ENCODE measurements at places on chromosomes 7 and 10. TPM values are rescaled to one million over a fixed set of nuclear protein-coding genes. Genes with fewer than 3 reads are reported as not detected.
A peak's percentile ranks its signal among the peaks of the same experiment; 100 is the strongest.

The SEPHS1 gene
- 15.1 TPM for polyA plus RNA-seq

The CTTNBP2 gene
- polyA plus RNA-seq: not detected

The FLNC gene
- polyA plus RNA-seq: not detected

The C7orf57 gene
- not detected for polyA plus RNA-seq

The EN2 gene
- polyA plus RNA-seq: not detected

The NPC1L1 gene
- not detected for polyA plus RNA-seq

DNA sequence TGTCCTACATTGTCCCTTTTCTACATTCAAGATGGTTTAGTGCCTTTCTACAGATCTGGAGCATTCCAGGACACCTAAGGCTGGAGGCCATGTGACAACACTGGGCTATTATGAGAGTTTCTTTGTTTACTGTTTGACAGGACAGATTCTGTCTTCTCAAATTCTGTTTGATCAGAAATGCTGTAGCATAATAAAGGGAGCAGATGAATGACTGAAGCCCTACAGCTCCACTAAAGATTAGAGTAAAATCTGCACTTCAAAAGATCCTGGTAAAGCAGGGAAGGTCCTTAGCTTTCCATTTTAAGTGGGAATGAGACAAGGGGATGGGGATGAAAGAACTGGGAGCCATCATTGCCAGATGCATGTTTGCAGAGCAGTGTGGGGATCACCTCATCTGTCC is 38.4 kb downstream of the TMEM229A start:
- no peak for DNase-seq

GRCh38 chr7:158309868-158310763 is 277.5 kb downstream of the PTPRN2 start:
- no peak for DNase-seq

DNA sequence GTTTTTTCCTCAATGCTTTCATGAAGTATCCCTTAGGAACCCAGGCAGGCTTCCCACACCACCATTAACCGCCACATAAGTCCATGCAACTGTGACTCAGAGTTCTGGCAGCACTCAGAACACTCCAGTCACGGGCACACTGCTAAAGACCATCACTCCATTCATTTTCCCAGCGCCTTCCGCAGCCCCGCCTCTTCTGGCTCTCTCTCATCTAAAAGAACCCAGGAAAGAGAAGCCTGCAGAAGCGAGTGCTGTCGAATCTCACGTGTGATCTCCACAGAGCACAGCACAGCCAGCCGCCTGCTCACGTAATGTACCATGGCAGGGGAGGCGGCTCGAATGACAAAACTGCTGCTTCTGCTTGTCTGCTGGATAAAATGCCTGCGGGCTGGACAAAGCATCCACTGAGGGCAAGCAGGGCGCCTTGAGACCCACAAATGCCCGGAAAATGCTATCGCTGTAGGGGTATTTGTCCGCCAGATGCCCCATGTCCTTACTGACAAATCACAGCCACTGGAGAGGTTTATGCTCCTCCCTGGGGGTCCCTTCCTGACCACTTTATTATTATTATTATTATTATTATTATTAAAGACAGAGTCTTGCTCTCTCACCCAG is 1.8 kb downstream of the PSMG3 start:
- no peak for DNase-seq

- DNase-seq: no peak
Observed at GRCh38 chr10:46218921-46219320, 67.9 kb upstream of the ANTXRL start.

- peak; percentile 71 for DNase-seq
Observed at GRCh38 chr7:99120501-99120900, 23.4 kb downstream of the SMURF1 start.

DNA sequence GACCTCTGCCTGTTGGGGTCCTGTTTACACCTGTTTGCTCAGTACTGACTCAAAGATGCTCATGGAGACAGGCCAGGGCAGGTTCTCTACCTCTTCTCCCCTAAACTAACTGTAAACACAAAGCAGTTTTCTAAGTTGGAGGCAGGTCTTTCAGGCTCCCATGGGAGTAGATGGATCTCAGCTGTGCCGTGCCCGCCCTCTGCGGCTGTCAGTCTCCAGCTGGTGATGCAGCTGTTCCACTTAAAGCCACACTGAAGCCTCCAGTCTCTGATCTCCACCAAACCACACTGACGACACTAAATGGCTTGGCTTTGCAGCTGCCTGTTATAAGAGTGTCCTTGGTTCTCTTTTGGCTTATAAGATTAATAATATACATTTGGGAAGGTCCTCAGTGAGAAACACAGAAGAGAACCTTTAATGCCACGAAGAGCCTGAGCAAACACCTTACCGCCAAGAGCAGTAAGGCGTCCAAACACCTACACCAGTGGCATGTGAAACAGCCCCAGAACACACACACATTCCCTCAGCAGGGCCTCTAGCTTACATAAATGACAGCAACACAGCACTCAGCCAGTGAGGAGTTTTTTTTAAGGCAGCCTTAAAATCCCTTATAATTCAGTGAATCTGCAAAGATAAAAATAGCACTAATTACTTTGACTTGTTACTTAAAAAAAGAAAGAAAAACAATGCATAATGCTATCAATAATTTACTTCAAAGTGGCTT is 60.4 kb upstream of the KCNIP2 start:
- DNase-seq: no peak

- peak; percentile 52 for DNase-seq
Observed at GRCh38 chr7:140314573-140315480, 83.5 kb downstream of the SLC37A3 start.

- no peak for DNase-seq
Observed at GRCh38 chr10:122672655-122673054, 27.0 kb downstream of the C10orf120 start.

GRCh38 chr7:17307969-17308648 is 9.7 kb downstream of the AHR start:
- no peak for DNase-seq

DNA sequence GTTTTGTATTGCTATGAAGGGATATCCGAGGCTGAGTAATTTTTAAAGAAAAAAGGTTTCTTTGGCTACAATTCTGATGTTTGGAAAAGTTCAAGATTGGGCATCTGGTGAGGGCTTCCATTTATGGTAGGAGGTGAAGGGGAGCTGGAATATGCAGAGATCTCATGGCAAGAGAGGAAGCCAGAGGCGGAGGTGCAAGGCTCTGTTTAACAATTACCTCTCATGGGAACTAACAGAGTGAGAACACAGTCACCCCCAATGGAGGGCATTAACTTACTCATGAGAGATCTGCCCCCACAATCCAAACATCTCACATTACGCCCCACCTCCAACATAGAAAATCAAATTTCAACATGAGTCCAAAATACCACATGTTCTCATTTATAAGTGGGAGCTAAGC is 62.0 kb downstream of the AKR1D1 start:
- DNase-seq: no peak

GRCh38 chr10:22049635-22050034 is 46.1 kb upstream of the DNAJC1 start:
- DNase-seq: no peak

Measured in CD14-positive monocyte (primary cell).